ENCODE measurements at places on chromosomes 3 and 15. TPM values are rescaled to one million over a fixed set of nuclear protein-coding genes. Genes with fewer than 3 reads are reported as not detected.

- H3K36me3 ChIP-seq, result no peaks in the 10 kb centered on the region
- DNase-seq, result no peak
- H3K4me1 ChIP-seq, result peaks cover 26% of the 10 kb centered on the region
- no peaks in the 10 kb centered on the region for H3K27me3 ChIP-seq
These were observed at the start of gene KAT2B for GRCh38 chr3:20039765-20040547. Gene KAT2B, plus strand, starts transcription at chr3:20040446. Its CDS starts 32 bp downstream, at chr3:20040478.

Gene ESYT3
- 6.4 TPM for total RNA-seq

DNA sequence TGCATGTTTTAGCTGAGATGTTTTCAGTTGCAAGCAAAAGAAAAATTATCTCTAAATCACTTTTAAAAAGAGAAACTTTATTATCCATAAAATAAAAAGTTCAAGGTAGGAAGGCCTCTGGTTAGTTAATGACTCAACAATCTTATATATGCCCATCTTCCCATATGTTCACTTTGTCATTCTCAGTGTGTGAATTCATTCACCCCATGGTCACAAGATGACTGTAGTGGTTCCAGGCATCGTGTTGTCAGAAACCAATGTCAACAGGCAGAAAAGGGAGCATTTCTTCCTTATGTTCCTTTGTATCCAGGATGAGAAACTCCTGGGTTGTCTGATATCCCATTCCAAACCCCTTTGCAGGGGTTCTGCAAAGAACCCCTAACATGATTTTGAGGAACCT, 119.9 kb upstream of the RAP2B start:
- no peak overlapping the region for H3K4me3 ChIP-seq
- peak overlapping the region; percentile 94 for H3K27ac ChIP-seq
- DNase-seq, result no peak
- no peaks in the 10 kb centered on the region for H3K36me3 ChIP-seq
- no peaks in the 10 kb centered on the region for H3K27me3 ChIP-seq

GRCh38 chr3:49173792-49174170, 2.4 kb downstream of the KLHDC8B start:
- DNase-seq, result no peak
- H3K27ac ChIP-seq, result no peak overlapping the region
- H3K4me3 ChIP-seq, result no peak overlapping the region
- no peaks in the 10 kb centered on the region for H3K4me1 ChIP-seq

Gene ALDH1A2
- total RNA-seq, result 4.0 TPM

GRCh38 chr15:48875241-48875960, 2.5 kb upstream of the EID1 start:
- no peak overlapping the region for H3K4me3 ChIP-seq
- no peaks in the 10 kb centered on the region for H3K27me3 ChIP-seq
- DNase-seq, result no peak
- peaks cover 29% of the 10 kb centered on the region for H3K4me1 ChIP-seq
- H3K36me3 ChIP-seq, result no peaks in the 10 kb centered on the region

Gene P4HTM
- 49.1 TPM for total RNA-seq

Gene LYZL4
- not detected for total RNA-seq

Gene NAALADL2
- 10.6 TPM for total RNA-seq

Gene ITGA11
- total RNA-seq, result 0.18 TPM

Gene CCDC39
- not detected for total RNA-seq

DNA sequence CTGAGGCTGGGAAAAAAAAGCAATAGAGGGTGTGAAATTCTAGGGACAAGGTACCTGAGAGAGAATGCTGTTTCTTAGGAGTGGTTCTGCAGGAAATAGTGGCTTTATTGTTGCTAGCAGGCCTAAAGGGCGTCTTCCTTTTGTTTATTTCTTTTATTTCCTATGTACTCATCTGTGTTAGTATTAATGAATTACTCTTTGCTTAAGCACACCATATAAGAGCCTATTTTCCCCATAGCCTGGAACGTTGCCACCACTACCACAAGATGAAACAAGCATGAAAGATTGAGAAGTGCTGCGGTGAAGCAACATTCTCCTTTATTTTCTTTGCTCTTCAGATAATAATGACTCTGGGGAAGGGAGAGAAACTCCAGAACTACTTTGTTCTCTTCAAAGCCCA, 21.3 kb upstream of the GOLIM4 start:
- no peaks in the 10 kb centered on the region for H3K27me3 ChIP-seq
- no peaks in the 10 kb centered on the region for H3K4me1 ChIP-seq
- no peak overlapping the region for H3K27ac ChIP-seq
- no peak for DNase-seq

Gene ANKUB1
- not detected for total RNA-seq

DNA sequence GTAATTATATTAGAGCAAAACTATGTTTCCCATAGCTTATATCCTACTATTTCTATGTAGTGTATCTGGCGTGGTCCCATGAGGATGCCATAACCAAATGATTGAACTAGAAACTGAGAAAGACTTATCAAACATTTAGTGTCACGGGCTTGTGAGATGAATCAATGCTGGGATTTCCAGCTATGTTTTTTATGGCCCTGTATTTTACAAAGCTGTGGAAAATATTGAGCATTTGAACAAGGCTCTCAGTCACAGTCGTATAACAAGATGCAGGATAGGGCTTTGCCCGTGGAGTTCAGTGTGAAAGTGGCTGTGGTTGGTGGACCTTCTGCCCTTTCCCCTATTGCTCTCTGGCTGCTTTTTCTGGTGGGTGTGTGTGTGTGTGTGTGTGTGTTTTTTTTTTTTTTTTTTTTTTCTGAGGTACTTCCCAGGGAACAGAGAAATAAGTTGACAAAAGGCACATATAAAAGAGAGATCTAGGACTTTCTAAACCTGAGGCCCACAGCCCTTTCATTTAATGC, 60.7 kb downstream of the CACNA1D start:
- no peak overlapping the region for H3K27ac ChIP-seq
- H3K27me3 ChIP-seq, result peaks cover 79% of the 10 kb centered on the region
- no peaks in the 10 kb centered on the region for H3K36me3 ChIP-seq
- no peak overlapping the region for H3K4me3 ChIP-seq
- no peaks in the 10 kb centered on the region for H3K4me1 ChIP-seq

- H3K36me3 ChIP-seq, result peaks cover 52% of the 10 kb centered on the region
- no peak overlapping the region for H3K4me3 ChIP-seq
- H3K27me3 ChIP-seq, result no peaks in the 10 kb centered on the region
- no peak overlapping the region for H3K27ac ChIP-seq
- H3K4me1 ChIP-seq, result no peaks in the 10 kb centered on the region
These were observed 26.8 kb downstream of the RPN1 start for GRCh38 chr3:128623762-128624176.

Gene SNRPA1
- total RNA-seq, result 95.0 TPM

Gene C3orf49
- not detected for total RNA-seq

Gene SERINC4
- total RNA-seq, result 0.46 TPM

- no peak overlapping the region for H3K27ac ChIP-seq
- H3K4me1 ChIP-seq, result no peaks in the 10 kb centered on the region
- H3K4me3 ChIP-seq, result no peak overlapping the region
- no peaks in the 10 kb centered on the region for H3K36me3 ChIP-seq
- no peak for DNase-seq
These were observed 73.9 kb upstream of the LPP start for GRCh38 chr3:188080091-188080490.

DNA sequence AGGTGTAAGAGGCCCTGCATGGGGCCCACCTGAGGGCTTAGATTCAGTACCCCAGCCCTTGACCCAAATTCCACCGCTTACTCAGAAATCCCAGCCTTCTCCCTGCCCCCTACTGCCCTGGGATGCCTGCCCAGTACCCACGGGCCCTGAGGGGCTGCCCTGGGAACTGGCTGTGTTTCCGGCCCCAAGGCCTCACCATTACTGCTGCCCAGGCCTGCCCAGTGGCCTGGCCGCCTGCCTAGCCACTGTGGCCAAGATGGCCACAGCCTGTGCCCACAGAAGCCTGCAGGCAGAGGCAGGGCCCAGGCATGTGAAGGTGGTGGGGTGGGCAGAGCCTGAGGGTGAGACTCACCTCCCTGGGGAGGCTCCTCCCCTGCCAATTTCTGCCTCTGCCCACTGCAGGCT, 6.1 kb upstream of the PRKCD start:
- H3K27me3 ChIP-seq, result no peaks in the 10 kb centered on the region
- H3K27ac ChIP-seq, result peak overlapping the region; percentile 82
- no peaks in the 10 kb centered on the region for H3K36me3 ChIP-seq
- H3K4me1 ChIP-seq, result peaks cover 100% of the 10 kb centered on the region

DNA sequence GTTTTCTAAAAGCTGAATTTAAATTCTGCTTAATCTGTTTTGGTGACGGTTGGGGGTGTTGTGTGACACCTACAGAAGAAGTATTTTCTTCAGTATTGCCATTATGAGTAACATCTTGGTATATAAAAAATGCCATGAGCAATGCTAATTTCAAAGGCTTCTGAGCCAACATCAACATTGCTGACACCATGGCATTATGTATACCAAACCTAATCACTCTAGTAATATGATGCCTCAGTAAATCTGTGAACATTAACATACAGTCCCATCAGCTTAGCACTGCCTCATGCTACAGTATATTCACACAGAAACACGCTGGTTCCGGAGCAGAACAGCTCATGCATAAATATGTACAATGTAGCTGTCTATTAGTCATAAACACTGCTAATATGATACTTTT, 75.8 kb downstream of the ZPLD1 start:
- H3K4me1 ChIP-seq, result 0 out of 2 replicates have a peak, but pooled peaks cover 6% of the 10 kb centered on the region
- H3K27me3 ChIP-seq, result no peaks in the 10 kb centered on the region
- H3K4me3 ChIP-seq, result no peak overlapping the region
- no peak for DNase-seq
- H3K27ac ChIP-seq, result no peak overlapping the region

DNA sequence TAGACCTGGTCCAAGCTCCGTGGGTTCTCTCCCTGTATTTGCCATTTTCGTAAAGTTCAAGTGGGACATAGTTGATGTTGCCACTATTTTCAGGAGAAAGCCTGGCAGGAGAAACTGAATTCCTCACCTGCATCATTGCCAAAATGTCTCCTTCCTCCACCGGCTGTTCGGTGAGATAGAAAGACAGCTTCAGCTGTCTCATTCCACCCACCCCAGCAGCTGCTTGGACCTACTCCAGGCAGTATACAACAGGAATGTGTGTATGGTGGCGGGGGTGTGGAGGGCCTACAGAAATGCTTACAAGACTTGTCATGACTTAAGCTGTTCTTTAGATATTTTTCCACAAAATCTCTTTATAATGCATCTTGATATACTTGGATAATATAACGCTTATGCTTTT, 132.7 kb upstream of the RAP2B start:
- H3K4me3 ChIP-seq, result no peak overlapping the region
- no peaks in the 10 kb centered on the region for H3K36me3 ChIP-seq
- no peaks in the 10 kb centered on the region for H3K4me1 ChIP-seq
- no peaks in the 10 kb centered on the region for H3K27me3 ChIP-seq
- H3K27ac ChIP-seq, result no peak overlapping the region

DNA sequence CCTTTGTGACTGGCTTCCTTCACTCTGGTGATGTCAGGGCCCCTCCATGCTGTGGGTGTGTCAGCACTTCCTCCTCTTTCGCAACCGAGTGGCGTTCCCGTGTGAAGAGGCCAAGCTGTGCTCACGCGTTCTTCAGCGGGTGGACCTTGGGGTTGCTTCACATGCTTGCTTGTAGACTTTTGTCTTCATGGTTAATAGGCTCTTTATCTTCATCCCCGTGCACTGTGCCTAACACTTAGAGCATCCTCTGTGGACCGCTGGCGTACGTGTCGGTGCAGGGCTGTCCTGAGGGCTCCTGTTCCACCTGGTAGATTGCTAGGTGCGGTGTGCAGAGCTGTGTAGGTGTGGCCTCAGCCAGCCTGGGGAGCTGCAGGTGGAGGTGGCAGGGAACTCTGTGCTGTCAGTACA, 182.3 kb downstream of the OR4M2 start:
- H3K4me3 ChIP-seq, result no peak overlapping the region
- H3K36me3 ChIP-seq, result no peaks in the 10 kb centered on the region
- H3K4me1 ChIP-seq, result no peaks in the 10 kb centered on the region
- H3K27me3 ChIP-seq, result peaks cover 34% of the 10 kb centered on the region

DNA sequence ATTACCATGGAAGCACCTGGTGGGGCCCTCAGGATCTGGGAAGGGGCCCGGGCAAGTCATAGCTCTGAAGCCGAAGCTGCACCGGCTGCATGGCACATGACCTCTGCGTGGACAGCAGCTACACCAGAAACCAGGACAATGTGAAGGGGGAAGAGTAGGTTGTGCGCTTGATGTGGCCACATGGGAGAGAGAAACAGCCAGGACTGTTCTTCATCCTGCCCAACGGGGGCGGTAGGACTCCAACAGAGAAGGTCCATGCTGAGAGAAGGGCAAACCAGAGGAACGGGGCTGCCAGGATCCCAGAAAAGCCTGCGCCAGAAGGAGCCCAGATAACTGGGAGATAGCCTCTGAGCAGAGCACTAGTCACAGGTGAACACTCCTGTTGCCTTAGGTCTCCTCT, 54.9 kb upstream of the PRR20G start:
- no peak overlapping the region for H3K27ac ChIP-seq
- no peaks in the 10 kb centered on the region for H3K4me1 ChIP-seq
- no peak overlapping the region for H3K4me3 ChIP-seq
- no peak for DNase-seq
- H3K27me3 ChIP-seq, result peaks cover 36% of the 10 kb centered on the region
- H3K36me3 ChIP-seq, result no peaks in the 10 kb centered on the region

Gene CNTN3
- total RNA-seq, result not detected

GRCh38 chr3:45640091-45640507, 45.5 kb downstream of the LIMD1 start:
- no peaks in the 10 kb centered on the region for H3K27me3 ChIP-seq
- peak overlapping the region; percentile 96 for H3K27ac ChIP-seq
- H3K36me3 ChIP-seq, result 0 out of 2 replicates have a peak, but pooled peaks cover 11% of the 10 kb centered on the region
- peaks cover 88% of the 10 kb centered on the region for H3K4me1 ChIP-seq

DNA sequence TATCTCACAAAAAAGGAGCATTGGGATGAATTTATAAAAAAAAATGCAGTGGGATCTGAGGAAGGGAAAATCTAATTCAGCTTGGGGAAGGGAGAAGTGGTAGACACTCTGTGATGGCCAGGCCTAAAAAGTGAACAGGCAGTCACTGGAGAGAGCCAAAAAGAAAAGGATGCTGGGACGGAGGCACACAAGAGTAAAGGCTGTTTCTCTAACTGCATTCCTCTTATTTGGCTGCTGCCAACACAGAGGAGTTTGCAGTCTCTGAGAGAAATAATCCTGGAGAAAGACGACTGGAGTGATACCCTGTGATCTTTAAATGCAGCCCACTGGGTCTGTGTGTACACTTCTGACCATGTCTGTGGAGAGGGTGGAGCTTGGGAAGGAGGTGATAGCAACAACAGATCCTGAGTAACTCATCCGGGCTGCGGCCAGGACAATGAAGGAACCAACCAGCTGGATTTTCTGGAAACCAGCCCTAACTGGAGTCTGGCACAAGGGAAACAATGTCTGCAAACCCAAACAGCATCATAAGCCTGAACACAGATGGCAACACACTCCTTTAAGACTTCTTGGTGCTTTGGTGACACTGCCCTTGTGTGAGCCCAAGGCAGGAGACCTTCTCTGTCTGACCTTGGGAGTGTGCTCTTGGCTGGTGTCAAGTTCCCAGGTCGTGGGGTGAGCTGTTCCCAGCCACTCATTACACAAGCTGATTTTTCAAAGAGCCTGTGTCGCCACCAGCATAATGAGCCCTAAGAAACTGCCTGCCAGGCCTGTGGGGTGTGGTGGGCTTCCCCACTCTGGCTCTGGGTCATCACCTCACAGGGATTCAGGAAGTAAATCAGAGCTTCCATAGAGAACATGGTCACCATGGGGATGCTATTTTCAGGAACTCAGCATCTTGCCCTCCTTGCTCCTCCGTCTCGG, 8.0 kb downstream of the FYCO1 start:
- H3K36me3 ChIP-seq, result no peaks in the 10 kb centered on the region
- no peak overlapping the region for H3K27ac ChIP-seq
- H3K4me3 ChIP-seq, result no peak overlapping the region
- H3K27me3 ChIP-seq, result no peaks in the 10 kb centered on the region
- DNase-seq, result no peak
- peaks cover 31% of the 10 kb centered on the region for H3K4me1 ChIP-seq

Gene NCK1
- 71.4 TPM for total RNA-seq

GRCh38 chr3:184636741-184637316, 75.0 kb downstream of the MAGEF1 start:
- peaks cover 61% of the 10 kb centered on the region for H3K4me1 ChIP-seq
- H3K27me3 ChIP-seq, result no peaks in the 10 kb centered on the region
- no peak overlapping the region for H3K27ac ChIP-seq
- no peaks in the 10 kb centered on the region for H3K36me3 ChIP-seq
- H3K4me3 ChIP-seq, result no peak overlapping the region
